ENCODE measurements at places on chromosomes 6 and 20.

DNA sequence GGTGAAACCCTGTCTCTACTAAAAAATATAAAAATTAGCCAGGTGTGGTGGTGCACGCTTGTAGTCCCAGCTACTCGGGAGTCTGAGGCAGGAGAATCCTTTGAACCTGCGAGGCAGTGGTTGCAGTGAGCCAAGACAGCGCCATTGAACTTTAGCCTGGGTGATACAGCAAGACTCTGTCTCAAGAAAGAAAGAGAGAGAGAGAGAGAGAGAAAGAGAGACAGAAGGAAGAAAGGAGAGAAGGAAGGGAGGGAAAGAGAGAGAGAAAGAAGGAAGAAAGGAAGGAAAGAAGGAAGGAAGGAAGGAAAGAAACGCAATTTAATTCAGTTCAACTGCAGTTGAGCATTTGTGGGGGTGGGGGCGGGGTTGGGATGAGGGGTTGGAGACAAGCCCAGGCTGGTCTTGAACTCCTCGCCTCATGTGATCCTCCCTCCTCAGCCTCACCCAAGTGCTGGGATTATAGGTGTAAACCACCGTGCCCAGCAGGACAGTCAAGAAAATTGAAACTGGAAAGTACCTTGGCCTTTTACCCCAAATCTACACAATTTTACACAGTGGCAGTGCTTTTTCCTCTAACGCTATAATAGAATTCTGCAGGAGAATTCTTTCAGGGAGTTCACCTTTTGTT lies 30.5 kb downstream of the TRIM27 start:
- DNase-seq, result no peak

DNA sequence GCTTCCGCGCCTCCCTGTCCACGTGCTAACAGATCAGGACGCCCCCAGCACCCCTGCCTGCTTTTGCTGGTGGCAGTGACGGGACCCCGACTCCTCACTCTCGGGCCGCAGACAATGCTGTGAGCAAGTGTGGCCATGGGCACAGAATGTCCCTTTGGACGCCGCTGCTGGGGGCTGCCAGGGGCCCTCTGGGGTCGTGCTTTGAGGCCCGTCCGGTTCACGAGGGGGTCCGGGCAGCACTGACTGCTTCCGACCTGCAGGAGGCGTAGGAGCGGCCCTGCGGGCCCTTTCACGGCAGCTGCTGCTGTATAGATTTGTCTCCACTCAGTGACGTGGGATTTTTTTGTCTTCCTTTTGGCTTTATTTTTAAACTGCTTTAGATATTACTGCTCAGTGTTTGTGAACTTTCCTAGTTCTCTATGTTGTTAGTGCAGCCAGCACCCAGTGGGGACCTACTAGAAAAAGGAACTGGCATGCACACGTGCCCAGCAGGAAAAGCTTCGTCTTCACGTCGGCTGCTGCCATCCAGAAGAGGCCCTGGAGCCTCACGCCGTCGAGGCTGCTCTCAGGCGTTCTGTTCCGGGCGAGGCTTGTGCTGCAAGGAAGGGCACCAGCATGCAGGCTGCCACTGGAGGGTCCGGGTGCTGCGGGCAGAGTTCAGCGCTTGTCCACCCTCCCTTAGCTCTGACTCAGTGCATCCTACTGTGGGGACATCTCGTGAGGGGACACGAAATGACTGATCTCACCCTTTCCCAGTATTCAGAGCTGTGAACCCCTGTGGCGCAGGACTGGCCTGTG lies 21.7 kb downstream of the UCKL1 start:
- no peak for DNase-seq

- DNase-seq, result no peak
These were observed 8.1 kb upstream of the TSPYL1 start for GRCh38 chr6:116287689-116288282.

GRCh38 chr20:20083807-20084206 lies 31.5 kb downstream of the CFAP61 start:
- DNase-seq, result no peak

DNA sequence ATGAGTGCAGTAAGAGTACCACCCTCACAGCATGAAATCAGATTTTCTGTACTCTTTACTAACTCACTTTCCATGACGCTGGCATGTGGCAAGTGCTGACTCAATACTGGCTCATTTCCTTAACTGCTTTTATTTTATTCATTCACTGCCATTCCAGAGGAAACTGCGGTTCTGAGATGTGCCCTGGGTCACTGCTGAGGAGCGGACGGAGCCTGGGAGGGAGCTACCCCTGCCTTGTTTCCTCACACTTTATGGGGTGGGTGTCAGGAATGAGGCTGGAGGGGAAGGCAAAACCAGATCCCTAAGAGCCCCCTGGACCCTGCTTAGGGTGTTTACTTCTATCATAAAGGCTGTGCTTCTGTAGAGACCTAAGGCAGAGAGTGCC lies 14.4 kb downstream of the NT5E start:
- no peak for DNase-seq

GRCh38 chr20:38418509-38419204 lies 16.5 kb downstream of the SNHG17 start:
- no peak for DNase-seq

DNA sequence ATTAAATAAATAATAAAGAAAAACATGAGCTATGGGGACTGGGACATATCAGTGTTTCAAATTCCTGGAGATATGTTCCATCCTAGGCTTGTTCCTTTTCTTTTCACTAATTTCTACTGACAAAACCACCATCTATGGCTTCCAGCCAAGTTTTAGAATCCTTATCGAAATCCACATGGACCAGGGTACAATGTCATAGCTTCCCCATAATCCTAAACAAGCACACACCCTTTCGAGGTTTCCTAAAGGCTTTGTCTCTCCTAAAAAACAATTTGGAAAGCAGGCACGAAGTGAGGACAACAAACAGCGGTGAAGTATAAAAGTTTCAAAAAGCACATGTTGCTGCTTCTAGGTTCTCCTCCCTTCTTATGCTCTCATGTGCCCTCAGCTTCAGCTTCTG lies 13.3 kb upstream of the DST start:
- DNase-seq, result no peak

GRCh38 chr6:44850312-44850711 lies 462.8 kb downstream of the CDC5L start:
- no peak for DNase-seq

DNA sequence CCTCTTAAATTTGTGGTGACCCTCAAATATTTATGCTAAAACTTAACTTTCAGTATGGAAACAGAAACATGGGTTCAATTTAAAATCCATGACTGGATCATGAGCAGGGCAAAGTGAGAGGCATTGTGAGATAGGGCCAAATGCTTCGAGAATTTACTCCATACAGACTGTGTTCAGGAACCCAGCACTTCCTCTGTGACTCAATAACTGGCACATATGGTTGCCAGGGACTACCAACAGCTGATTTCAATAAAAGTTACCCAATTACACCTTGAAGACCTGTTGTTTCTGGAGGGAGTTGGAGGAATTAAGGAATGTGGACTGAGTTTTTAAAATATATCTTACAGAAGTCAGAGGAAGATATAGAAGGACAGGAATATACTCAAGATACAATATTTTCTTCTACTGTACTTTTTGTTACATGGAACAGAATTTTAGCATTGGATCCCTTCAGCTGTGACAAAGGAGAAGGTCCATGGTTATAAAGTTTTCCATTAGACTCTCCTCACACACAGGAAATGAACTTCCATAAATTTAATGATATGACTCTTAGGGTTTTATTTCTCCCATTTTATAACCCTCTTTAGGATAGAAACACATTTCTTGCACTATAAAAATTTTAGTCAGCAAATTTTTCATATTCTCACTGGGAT lies 258.5 kb downstream of the KHDC1L start:
- DNase-seq, result no peak

DNA sequence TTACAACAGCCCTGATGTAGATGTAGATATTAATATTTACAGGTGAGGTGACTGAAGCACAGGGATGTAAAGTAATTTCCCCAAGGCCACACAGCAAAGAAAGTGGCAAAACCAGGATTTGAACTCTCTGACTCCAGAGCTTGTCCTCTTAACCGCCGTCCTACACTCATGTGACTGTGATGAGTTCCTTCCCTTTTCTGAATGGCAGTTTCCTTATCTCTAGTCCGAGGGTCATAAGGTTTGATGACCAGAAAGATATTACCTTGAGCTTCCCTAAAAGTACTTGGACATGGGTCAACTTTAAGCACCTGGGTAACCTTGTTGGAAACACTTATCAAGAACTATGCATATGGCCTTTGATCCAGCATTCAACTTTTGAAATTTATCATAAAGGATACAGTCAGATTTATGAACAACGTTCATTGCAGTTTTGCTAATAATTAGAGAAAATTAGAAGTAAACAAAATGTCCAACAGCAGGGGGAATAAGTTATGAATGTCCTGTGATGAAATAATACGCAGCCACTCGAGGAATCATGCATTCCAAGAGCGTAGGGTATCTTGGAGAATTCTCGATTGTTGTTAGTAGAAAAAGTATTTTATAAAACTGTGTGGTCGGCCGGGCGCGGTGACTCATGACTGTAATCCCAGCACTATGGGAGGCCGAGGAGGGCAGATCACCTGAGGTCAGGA lies 2.3 kb upstream of the TLDC2 start:
- DNase-seq, result no peak

- DNase-seq, result no peak
These were observed 10.7 kb downstream of the CST7 start for GRCh38 chr20:24959591-24960301.

DNA sequence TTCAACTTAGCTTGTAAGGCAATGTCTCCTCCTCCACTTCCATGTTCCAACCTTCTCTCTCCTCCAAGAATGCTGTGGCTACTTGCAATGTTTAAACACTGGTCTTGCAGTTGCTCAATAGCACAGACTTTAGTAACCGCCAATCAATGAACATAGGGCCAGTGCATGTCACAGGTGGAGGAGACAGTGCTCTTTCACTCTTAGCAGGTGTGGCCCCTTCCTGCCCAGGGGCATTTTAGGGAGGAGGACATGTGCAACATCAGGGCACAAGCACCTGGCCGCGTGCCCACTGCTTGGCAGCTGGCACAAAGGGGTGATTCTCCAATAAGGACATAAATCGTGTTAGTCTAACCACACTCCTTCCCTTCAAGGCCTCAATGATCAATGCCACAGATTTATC lies 41.3 kb downstream of the ADGRF1 start:
- DNase-seq, result no peak

GRCh38 chr20:10710991-10711775 lies 37.4 kb upstream of the JAG1 start:
- DNase-seq, result no peak

- DNase-seq, result no peak
These were observed 263.9 kb downstream of the PHF3 start for GRCh38 chr6:63899550-63899949.

DNA sequence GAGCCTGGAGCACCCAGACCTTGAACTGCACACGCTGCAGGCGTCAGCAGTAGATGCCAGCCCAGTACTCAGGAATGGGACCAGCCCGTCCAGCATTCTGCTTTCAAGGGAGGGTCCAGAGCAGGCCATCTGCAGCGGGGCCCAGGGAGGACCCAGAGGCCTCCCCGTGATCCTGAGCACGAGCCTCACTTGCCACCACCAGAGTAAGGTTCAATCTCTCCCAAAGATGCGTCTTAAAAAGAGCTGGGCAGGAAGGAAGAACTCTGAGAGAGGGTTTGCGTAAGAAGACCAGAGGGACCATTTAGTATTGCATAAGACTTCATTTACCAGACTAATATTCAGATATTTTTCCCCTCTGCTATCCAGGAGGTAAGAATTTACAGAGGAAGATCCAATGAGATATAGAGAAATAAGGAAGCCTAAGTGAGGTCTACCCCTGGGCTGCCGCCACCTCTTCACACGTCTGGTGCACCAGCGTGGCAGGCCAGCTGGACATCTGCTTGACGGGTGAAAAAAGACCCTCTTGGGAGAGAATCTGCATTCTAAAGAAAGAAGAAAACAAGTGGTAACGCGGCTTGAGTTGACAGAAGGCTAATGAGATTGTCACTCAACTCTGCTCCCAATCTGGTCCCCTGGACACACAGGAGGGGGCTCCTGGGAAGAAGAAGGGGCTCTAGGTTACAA lies 107.3 kb downstream of the PRND start:
- DNase-seq, result no peak

GRCh38 chr6:45006893-45007292 lies 321.2 kb upstream of the RUNX2 start:
- no peak for DNase-seq

DNA sequence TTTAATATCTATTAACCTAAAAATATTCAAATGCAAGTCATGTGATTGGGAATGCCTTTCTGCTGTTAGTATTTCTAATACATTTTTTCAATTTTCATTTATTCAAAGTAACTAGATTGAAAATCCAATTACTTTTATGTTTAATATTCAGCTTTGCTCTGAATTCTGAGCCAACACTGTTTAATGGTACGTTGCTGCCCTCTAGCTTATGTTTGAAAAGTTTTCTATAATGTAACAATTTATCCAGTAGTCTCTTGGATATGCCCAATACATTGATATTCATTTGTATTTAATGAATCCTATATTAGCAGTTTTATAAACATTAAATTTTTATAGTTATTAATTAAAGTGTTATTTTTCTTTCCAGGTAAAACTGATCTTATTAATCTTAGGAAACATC lies 47.4 kb downstream of the LGSN start:
- DNase-seq, result no peak

DNA sequence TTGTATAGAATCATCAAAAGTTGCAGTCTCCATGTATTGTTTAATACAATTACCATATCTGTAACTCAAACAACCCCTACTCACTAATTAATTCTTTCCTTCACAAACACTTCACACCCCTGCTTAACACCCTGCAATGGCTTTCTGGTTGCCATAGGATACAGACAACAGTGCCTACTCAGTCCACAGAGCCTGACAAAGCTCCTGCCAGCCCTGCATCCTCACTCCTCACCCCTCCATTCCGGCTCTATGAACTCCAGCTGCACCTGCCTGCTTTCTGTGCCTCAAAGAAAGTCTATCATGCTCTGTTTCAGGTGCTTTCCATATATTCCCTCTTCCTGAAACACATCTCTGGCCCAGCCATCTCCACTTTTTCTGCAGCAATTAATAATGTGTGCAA lies 253.4 kb downstream of the HACE1 start:
- DNase-seq, result no peak

DNA sequence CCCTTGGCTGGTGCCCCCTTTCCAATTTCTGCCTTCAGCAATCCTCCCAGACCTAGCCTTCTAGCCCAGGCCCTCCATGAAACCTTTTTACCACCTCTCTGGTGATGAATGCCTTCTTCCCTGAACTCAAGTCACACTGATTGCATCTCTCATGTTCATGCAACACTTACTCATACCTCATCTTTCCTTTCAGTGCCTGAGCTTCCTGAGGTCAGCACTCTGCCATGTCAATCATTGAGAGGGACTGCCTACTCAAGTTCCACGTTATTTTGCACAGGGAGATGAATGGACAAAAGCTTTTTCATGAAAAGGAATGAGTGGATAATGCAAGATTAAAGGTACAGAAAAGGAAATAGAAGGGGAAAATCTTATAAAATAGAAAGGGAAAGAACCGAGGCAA lies 60.1 kb upstream of the PLEKHG1 start:
- no peak for DNase-seq

- no peak for DNase-seq
These were observed 10.0 kb upstream of the ARMC2 start for GRCh38 chr6:108838101-108838717.

- DNase-seq, result peak; percentile 28
These were observed 39.2 kb downstream of the ZMYND8 start for GRCh38 chr20:47317127-47317895.

GRCh38 chr6:167000759-167001158 lies 1.6 kb downstream of the CEP43 start:
- DNase-seq, result no peak

GRCh38 chr6:95185874-95186273 lies 391.5 kb upstream of the MANEA start:
- DNase-seq, result no peak
